ENCODE measurements at places on chromosomes 3 and 15.

DNA sequence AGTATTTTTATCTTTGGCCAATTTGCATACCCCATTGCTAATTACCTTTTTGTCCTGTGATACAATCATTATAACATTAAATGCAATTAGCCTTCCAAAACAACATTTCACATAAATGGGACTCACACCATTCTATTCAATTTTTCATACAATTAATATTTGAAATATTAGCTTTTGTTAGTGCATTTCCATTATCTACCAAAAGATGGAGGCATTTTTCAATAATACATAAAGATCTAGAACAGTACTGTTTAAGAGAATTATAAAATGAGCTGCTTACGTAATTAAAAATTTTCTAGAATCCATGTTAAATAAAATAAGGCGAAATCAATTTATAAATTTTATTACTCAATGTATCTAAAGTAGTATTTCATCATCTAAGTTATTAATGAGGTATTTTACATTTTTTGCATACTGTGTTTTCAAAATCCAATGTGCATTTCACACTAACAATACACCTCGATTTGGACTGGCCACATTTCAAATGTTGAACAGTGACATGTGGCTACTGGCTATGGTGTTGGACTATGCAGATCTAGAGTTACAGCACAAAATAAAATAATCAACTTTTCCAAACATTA is 74.3 kb downstream of the TJP1 start:
- DNase-seq = no peak

GRCh38 chr3:114110439-114110838 is 53.9 kb downstream of the QTRT2 start:
- no peak for DNase-seq

DNA sequence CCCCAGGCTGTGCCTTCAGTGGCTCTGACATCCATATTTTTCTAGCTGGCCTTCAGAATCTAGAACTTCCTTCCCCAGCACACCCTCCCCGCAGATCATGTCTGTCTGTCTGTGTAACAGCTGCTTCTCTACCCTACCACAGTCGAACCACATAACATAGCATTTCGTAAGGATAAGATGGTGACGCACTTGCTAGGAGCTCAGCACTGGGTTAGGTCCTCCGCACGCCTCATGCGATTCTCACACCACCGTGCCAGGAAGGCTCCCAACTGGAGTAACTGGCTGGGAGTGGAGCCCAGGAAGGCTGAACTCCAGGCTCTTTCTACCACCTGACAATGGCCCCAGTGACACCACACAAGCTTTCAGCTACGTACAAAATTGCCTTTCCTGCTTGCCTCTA is 168.6 kb downstream of the STT3B start:
- DNase-seq = no peak

- DNase-seq = no peak
These were observed 231.0 kb upstream of the WNT5A start for GRCh38 chr3:55718074-55718473.

DNA sequence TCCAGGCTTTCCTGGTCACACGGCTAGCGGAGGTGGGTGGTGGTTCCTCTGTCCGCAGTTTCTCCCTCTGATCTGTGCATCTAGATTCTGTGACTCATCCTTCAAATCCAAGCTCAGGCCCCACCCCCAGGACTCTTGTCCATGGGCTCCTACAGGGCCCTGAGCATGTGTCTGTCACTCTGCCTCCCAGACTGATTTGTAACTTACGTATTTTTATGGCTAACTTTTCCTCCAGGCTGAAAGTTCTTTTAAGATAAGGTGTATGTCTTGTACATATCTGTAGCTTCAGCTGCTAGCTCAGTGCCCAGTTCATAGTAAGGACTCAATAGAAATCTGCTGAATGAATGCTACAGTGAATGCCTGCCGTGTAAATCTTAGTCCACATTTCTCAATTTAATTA is 8.0 kb downstream of the ESYT3 start:
- no peak for DNase-seq

DNA sequence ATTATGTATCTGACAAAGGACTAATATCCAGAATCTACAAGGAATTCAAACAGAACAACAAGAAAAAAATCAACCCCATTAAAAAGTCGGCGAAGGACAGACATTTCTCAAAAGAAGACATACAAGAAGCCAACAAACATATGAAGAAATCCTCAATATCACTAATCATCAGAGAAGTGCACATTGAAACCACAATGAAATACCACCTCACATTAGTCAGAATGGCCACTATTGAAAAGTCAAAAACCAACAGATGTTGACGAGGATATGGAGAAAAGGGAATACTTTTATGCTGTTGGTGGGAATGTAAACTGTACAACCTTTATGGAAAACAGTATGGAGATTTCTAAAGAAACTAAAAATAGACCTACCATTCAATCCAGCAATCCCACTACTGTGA is 233.1 kb upstream of the PLSCR5 start:
- DNase-seq = no peak
